NCI-H1417 (cell line): ENCODE measurements at places on chromosomes 1 and 21.

DNA sequence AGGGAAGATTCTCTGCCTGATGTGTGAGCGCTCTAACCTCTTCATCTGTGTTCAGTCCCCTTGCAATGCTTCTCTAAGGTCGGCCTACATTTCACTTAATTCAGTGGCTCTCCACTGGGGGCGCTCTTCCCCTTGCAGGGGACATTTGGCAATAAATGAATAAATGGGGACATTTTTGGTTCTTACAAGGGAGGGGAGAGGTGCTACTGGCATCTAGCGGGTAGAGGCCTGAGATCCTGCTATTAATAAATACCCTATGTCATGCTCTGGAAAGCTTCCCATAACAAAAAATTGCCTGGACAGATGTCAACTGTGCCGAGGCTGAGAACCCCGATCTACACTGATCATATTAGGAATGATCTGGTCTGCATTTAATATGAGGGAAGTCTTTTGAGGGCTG is 25.9 kb upstream of the DNAJC11 start:
- peak; percentile 5 for DNase-seq

DNA sequence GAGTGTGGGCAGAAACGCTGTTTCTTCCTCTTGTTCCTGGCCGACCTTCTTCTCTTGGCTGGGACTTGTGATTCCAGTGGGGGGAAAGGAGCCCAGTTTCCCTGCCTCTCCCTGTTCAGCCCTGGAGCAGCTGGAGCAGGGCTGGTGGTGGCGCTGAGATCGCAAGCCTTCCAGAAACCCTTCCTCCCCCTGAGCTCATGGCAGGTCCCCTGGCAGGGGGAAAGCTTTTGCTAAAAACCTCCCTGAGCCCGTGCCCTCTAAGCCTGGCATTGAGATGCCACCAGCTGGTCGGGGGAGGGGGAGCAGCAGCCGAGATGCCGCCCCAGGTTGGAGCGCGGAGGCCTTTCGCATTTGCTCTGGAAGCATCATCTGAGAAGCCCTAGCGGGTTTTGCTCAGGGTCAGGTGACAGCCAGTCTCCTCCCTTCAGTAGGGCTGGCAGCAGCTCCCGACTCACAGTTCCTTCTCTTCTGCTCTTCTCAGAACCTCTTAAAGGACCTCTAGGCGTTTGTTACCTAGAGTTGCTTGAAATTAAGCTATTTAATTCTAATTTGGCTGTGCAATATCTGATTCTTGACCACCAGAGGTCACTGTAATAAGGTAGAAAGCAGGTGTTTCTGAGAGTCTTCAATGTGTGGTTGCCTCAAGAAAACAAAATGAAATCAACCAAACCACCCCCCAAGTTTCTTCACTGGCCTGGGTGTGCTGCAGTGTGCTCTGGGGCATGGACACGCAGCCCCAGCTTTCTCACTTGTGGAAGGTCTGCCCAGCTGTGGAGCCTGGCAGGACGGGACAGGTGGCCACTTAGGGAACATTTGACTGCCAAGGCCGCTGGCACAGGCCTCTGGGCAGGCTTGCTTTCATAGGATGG is 257.3 kb downstream of the CAMTA1 start:
- peak; percentile 25 for DNase-seq

DNA sequence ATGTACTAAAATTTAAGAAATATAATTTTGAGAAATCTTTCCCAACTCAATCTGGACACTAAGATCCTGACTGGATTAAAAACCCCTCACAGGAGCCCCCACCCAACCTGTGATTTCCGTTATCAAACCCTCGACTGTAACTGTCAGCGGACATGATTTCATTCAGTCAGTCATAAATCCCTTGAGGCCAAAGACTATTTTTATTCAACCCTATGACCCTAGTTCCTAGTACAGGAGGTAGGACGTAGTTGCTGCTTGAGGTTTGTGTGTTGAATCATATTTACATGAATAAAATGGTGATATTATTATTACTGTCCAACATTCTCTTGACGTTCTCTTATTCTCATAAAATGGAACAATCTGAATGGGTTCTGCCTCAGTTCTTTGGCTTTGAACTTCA is 73.1 kb upstream of the DYNLT5 start:
- DNase-seq = no peak

- no peak for DNase-seq
These were observed 85.4 kb upstream of the LPGAT1 start for GRCh38 chr1:211915924-211916323.

DNA sequence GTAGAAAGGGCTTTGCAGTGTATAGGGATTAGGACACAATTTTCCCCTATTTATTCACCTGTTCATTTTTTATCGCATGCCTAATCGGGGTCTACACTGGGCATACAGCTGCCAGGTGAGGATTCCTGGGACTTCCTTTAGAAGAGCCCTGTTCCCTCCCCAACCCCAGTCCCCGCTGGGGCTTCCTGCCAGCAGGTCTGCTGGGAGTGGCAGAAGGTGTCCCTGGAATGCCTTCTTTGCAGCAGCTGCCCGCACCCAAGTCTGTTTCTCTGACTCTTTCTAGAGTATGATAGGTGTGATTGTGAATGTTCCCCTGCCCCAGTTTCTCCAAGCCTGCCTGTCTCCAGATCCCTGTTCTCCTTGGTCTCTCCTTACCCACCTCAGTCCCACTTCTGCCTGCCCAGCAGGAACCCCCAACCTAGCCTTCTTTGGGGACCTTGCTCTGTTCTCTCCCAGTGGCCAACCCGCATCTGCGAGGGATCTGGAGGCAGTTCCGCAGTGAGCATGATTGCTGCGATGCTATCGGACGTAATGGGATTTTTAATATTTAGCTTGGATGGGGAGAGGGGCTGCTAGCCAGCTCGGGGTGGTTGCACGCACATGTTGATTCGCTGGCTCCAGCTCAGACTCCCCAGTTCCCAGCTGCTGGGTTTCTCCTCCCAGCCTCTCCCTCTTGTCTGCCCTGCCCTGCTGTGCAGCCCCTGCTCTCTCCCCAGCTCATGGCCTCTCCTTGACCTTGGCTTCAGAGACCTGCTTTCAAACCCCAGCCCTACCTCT is 79.8 kb downstream of the EPHB2 start:
- DNase-seq = no peak

DNA sequence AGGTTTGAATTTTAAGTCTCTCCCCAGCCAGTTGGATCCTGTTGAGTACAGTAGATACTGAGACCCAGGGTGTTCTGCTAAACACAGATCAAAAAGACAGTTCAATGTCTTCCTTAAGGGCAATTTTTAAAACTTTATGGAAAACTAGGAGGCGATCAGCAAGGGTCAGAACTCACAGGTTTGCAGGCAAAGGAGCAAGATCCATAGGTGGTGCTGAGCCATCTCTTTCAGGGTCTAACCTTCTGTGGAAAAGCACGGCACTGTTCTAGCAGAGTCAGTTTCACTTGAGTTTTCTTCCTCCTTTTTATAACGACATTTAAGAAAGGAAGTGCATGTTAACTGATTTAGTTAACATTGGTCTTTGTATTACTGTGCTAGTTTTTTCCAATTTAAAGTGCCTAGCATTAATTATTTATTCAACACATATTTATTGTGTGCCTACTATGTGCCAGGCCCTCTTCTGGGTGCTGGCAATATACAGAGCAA is at the start of gene CD84:
Gene CD84 (minus strand): TSS at position 281 of the 486 bp plus-strand sequence. CDS start 59 bp downstream, at position 222.
- no peak for DNase-seq

- DNase-seq = no peak
These were observed 177.3 kb upstream of the LYPLAL1 start for GRCh38 chr1:218996362-218996761.

- DNase-seq = no peak
These were observed 18.5 kb upstream of the BTG3 start for GRCh38 chr21:17631195-17631594.

DNA sequence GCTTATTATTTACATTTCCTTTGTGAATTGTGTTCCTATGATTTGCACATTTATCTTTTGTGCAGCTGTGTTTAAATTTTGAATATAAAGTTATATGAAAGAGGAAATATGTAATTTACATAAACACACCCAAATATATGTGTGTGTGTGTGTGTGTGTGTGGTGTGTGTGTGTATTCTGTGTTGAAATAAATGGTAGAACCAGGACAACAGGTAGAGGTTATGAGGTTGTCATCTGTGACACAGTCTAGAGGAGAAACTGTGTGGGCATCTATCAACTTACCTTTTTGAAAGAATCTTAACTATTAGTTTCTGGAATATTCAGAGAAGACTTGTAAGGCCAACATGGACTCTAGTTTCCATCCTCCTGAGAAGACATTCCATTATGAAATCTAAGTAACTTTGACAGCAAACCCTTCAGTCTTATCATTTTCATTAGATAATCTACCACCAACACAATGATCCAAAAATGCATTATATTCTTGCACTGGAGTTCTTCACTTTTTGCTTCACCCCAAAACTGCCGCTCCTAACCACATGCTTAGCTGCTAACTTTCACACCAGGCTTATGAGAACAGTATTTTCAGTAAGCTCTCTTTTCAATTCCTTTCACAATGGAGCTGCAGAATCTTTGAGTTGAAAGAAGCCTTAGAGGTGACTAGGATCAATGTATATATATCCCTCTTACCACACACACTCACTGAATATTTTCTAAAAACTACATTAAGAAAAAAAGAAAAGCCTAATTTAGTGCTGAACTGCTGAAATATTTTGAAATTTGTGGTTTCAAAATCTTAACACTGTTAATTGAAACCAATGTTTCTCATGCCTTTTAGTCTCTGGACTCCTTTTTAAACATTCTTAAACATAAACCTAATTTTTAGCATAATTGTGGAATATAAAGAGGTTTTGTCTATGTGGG is 21.8 kb downstream of the PTPRC start:
- DNase-seq = no peak

DNA sequence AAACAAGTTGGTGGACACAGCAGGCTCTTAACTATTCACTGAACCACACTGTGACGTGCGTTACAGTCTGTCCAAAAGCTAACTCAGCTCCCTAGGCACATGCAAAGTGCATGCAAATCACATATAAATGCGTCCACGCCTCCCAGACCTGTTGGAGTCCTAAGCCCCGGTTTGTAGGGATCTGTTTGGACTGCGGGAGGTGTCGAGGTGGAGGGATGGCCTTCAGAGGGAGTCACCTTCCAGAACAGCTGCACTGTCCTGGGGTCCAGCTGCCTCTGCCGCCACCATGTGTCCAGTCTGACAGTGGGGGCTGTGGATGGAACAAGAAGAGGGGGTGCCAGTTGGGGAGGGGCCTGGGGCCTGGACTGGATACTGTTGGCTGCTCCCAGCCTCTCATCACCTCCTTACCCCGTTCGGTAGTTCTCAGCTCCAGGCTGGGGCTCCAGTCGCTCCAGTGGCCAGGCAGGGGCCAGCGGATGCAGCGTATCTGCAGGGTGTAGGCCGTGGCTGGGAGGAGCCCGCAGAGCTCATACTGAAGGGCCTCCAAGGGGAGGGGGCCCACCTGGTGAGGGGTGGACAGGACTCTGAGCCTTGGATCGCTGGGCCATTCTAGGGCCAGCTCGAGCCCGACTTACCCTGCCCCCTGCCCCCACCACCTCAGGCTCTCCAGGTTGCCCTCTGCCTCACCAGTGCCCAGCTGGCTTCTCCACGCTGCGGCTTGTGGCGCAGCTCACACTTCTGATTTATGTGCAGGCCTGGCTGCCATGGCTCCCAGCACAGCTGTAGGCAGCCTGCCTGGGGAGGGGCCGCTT is 7.9 kb upstream of the MRPS15 start:
- DNase-seq = peak; percentile 12

GRCh38 chr1:111754984-111755330 is 744 bp upstream of the DDX20 start:
- DNase-seq = peak; percentile 75

DNA sequence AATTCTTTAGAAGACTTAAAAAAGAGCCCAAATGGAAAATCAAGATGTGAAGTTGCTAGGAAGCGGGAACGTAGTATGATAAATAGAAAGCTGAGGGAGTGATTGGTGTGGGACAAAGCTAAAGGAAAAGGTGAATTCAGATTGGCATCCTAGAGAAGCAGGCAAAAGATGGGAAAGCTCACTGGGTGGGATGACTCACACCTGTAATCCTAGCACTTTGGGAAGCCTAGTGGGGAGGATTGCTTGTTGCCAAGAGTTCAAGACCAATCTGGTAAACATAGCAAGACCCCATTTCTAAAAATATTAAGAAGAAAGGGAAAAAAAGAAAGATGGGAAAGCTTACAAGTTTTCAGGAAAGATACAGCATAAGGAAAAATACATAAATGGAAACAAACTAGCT is 1.8 kb downstream of the MRPS21 start:
- no peak for DNase-seq

DNA sequence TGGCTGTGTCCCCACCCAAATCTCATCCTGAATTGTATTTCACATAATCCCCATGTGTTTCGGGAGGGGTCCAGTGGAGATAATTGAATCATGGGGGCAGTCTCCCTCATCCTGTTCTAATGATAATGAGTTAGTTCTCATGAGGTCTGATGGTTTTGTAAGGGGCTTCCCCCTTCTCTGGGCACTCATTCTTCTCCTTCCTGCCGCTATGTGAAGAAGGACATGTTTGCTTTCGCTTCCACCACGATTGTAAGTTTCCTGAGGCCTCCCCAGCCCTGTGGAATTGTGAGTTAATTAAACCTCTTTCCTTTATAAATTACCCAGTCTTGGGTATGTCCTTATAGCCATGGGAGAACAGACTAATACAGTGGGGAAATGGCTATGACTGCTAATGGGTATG is 72.7 kb upstream of the ZNF648 start:
- DNase-seq = no peak

- no peak for DNase-seq
These were observed 31.0 kb downstream of the ATP5PO start for GRCh38 chr21:33884376-33885171.

DNA sequence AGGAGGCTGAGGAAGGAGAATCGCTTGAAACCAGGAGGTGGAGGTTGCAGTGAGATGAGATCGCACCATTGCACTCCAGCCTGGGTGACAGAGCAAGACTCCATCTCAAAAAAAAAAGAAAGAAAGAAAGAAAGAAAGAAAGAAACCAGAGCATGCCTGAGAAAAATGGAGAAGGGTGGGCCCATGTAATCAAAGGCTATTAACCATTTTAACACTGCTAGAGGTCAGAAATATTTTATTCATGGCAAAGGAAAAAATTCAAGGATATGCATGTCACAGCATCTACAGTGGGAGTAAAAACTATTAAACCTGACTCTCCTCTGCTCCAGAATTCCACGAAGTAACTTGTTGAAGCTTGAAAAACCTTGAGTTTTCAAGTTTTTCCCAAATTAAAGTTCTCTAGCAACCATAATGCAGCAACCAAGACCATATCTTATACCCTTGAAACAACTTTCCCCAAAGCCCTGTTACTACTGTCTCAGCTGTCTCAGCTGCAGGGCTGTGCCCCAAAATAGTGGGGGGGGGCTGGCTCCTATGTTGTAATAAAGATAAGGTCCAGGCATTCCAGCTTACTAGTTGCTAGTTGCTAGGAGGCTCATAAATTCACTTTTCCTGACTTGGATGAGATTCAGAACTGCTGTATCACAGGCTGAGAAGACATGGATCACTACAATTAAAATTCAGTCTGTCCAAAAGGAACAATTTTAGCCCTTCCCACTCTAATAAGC is 112.9 kb upstream of the SOD1 start:
- no peak for DNase-seq

GRCh38 chr1:16246961-16247360 is 10.0 kb upstream of the CPLANE2 start:
- DNase-seq = no peak

DNA sequence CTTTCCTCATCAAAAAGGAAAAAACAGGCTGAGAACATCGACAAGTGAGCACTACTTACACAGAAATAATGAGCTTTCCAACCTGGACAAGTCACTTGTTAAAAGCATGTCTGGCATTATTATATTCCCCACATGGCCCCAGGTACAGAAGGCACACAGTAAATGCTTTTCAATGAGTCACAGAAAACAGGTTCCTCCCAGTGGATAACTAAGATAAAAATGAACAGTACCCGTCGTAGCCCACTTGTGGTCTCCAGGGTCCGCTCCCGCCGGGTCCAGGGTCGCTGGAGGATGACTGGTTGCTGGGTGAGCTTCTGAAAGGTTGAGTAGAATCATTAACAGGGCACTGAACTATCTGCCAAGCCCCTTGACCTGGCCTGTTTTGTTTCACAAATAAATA is 186.6 kb downstream of the SIPA1L2 start:
- no peak for DNase-seq
